ENCODE measurements at places on chromosomes 3 and 15.

GRCh38 chr3:13470894-13471574, 9.1 kb upstream of the HDAC11 start:
- DNase-seq, result no peak

DNA sequence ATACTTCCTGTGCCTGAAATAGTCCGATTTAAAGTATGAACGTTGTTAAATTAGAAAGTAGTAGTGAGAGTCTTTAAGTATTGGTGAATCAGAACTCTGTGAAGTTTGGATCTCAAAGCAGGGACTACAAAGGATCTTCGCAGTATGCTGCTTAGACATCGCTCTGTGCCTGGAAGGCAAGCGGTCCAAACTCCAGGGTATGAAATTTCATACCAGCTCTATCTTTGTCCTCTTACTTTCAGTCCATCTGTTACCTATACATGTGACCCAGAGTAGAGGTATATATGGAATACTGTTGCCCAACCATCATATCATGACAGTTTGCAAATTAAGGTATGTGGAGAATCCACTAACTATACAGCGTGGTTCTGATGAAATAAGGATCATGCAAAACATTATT, 34.5 kb downstream of the VPS8 start:
- no peak for DNase-seq

DNA sequence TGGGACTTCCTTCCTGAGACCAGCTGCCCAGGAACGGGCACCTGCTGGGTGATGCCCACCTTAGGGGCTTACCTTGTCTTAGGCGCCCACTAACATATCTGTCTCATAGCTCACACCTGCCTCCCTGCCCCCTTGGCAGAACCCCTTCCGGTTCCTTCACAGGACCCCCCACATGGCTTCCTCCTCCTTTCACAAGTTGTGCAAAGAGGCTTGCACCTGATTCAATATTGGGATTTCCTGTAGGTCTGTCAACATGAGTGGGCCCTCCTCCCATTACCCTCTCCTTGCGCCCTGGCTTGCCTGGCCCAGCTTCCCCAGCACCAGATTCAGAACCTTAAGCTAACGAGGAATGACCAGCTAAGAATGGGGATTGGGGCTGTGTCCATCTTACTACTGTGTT, 633 bp downstream of the THPO start:
- DNase-seq, result no peak

- DNase-seq, result no peak
Observed at GRCh38 chr3:21919383-21919782, 168.4 kb upstream of the ZNF385D start.

DNA sequence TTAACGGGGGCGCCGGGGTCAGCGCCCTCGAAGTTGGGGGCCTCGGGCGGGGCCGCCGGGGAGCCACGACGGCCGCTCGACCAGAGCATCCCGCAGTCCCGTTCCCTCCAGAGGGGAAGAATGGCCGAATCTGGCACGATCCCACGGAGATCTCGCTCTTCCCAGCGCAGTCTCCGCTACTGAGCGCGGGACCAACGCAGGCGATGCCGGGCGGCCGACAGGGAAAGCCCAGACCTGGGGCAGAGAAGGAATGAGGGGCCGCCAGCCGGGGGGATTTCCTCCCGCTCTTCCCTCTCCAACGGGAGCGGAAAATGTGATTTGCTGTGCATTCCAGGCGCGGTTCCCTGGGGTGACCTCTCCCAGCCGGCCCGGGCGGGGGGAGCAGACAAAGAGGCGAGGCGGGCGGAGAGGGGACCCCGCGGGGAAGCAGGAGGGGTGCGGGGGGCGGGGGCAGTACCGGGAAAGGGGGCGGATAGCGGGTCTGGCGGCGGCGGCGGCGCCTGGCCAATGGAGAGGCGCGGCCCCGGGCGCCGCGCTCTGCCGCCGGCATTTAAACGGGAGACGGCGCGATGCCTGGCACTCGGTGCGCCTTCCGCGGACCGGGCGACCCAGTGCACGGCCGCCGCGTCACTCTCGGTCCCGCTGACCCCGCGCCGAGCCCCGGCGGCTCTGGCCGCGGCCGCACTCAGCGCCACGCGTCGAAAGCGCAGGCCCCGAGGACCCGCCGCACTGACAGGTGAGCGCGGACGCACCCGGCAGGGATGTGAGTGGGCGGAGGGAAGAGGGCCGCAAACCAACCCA, at the start of gene GREM1:
TSS of gene GREM1 (plus strand) at position 579 of the 801 bp plus-strand sequence. CDS start 12,687 bp downstream, outside the sequence.
- no peak for DNase-seq

GRCh38 chr3:153268564-153269279, 106.7 kb downstream of the RAP2B start:
- DNase-seq, result no peak

- no peak for DNase-seq
Observed at GRCh38 chr3:62101488-62101887, 271.9 kb downstream of the FEZF2 start.

- DNase-seq, result no peak
Observed at GRCh38 chr3:185212559-185212958, 41.3 kb downstream of the EHHADH start.

DNA sequence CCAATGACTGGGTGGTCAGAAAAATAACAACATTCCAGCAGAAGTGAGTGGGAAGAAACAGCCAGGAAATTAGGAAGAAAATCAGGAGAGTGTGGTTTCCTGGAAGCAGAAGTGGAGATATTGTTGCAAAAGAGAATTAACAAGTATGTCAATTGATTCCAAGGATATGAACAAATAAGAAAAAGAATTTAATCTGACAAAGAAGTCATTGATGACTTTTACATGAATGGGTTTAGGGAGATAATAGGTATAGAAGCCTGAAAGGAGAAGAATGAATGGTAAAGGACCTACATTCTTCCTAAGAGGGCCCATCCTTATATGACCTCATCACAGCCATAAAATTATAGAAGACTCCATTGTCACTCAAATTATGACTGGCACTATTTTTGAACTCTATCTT, 1440.1 kb downstream of the OTOL1 start:
- no peak for DNase-seq

DNA sequence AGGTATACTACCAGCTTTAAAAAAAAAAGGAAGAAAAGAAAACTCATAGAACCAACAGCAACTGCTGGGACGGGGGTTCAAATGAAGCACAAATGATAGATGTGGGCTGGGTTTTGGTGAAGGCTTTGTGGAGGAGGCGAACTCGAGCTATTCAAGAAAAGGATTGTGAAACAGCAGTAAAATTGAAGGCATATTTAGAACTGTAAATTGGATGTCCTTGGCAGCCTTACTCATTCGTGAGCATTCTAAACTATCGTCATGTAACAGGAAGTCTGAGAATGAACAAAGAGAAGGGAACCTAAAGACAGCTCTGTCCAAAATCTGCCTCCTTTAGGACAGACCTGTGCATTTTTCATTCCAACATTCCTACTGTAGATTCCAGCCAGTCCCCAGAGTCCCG, 97.8 kb downstream of the LARS2 start:
- DNase-seq, result no peak

DNA sequence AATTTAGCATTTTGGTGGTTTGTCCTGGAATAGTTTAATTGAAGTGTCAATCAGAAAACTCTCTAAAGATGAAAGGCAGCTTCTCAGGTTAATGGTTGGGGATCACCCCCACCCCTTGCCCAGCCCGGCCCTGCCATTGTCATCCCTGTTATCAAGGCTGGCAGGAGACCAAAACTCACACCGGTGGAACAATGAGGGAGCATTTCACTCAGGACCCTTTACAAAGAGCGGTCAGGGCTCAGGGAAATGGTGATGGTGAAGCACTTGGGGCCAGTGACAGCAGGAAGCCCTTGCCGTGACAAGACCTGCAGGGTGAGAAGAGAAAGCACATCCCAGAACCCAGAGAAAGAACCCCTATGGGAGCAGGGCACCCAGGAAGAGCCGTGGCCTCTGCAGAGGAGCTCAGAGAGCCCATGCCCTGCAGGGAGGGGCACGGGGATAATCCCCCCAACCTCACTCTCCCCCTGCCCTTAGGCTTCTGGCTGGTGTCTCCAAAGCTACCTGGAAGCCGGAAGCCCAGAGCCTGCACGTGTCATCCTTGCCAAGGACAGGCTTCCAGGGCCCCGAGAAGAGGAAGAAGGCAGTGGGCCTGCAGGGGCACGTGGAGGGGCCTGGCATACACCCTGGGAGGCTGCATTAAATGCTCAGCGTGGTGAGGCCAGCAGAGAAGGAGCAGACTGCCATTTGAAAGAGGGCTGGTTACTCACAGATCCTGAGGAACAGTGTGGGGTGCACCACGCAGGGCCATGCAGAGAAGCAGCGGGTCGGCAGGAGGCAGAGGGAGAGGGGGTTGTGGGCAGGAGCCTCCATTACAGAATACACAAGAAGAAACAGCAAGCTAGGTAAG, 80.6 kb upstream of the PRR20G start:
- DNase-seq, result no peak

DNA sequence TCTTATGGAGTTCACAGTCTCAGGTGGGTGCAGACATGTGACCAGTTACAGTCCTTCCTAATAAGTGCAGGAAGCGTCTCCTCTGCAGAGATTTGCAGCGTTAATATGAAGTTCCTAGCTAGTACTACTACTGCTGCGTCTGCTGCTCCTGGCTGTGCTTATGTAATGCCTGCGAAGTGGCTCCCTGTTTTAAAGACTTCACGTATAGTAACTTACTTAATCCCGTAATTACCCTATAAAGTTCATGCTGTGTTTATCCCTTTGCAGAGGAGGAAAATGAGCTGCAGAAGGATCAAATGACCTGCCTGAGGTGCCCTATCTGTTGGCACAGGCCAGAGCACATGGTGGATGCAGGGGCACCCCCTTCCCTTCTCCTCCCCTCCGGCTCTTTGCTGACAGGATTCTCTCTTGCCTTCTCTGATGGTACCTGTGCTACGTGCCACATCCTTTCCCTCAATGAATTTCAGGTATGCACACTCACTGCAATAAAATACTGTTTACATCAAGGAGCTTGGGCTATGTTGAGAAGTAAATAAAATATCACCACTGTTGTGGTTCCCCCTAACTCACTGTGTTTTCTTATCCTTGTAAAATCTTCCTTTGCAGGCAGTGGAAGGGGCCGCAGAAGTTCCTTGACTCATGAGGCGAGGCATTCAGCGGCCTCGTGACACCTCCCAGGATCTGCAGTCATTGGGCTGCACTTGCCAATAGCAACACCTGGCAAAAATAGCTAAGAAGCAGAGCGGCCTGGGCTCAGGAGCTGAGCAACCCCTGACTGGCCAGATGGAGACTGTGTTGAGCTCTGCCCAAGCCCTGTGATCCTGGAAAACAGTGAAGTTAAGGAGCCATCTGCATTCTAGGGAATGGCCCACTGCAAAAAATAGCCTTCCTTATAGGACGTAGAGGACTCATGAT, 188.9 kb upstream of the ATP10A start:
- no peak for DNase-seq

- no peak for DNase-seq
Observed at GRCh38 chr15:90955624-90956273, 1.1 kb downstream of the RCCD1 start.

GRCh38 chr15:40069178-40070165, 30.5 kb upstream of the SRP14 start:
- no peak for DNase-seq

GRCh38 chr15:99593070-99593469, 27.3 kb downstream of the MEF2A start:
- DNase-seq, result no peak

- DNase-seq, result no peak
Observed at GRCh38 chr3:100992231-100993012, 799 bp downstream of the ABI3BP start.

DNA sequence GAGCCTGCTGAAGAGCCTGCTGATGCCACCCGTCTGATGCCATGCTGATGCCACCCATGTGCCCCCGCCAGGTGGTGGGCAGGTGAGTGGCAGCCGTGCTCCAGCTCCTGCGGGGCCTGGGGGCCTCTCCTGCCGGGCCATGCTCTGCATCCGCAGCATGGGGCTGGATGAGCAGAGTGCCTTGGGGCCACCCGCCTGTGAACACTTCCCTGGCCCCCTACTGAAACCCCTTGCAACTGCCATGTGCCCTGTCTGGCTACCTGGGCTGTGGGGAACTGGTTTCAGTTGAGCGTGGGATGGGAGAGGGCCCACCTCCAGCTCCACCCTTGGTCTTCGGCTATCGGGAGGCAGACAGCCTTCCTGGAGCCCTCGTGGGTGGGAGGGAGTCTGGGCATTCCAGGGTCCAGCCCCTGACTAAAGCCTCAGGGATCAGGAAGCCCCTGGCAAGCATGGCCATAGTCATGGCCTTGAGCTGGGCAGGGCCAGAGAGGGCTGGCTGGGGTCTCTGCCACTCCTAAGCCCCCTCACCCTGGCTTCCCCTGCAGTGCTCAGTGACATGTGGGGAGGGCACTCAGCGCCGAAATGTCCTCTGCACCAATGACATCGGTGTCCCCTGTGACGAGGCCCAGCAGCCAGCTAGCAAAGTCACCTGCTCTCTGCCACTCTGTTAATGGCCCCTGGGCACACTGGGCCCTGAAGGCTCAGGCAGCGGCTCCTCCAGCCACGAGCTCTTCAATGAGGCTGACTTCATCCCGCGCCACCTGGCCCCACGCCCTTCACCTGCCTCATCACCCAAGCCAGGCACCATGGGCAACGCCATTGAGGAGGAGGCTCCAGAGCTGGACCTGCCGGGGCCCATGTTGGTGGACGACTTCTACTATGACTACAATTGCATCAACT, 92.2 kb downstream of the TBC1D2B start:
- DNase-seq, result no peak

GRCh38 chr3:111577798-111578685, 17.1 kb downstream of the ZBED2 start:
- DNase-seq, result no peak

GRCh38 chr3:124019291-124019690, 27.4 kb upstream of the ROPN1 start:
- no peak for DNase-seq

GRCh38 chr3:88141458-88142083, 8.2 kb upstream of the C3orf38 start:
- no peak for DNase-seq

DNA sequence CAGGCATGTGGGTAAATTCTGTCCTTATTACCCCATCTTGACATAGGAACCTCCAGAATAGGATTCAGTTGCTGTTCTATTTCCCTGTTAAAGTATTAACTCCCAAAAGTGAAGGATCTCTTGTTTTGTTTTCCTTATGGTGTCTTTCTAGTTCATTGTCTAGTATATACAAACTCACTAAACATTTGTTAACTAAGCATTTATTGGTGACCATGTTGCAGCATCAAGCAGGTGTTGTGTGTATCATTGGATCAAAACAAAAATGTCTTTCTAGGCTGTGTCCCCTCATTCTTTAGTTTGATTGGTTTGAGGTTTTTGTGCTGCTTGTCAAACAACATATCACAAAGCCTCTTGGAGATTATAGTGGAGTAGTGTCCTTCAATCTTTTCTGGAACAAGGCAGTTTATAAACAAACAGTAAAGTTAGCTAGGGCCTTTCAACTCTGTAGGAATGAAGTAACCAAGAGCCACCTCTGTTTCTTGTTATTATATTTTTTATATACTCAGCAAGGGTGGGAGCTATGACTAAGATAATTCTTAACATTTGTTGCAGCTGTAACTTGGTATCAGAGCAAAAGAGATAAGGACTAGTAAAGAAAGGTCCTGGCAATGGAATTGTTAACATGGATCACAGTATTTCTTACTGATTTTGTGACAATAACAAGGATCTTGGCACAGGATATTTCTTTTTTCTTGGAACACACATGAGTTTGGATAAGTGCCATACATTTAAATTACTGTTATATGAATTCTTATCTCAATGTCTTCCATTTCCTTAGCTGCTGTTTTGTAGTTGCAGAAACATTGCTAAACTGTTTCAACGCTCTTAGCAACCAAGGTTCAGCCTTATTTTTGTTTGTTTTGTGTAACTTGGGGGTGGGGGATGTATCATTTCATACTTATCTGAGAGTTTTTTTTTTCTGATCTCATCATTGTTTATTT, 49.3 kb downstream of the TMOD3 start:
- DNase-seq, result no peak

Data from stimulated activated CD4-positive, alpha-beta T cell treated with anti-CD3 and anti-CD28 coated beads, Interleukin-15, amount 100 ng/mL, for 1 hour (primary cell).